ENCODE measurements at places on chromosomes 3 and 15. TPM values are rescaled to one million over a fixed set of nuclear protein-coding genes. Genes with fewer than 3 reads are reported as not detected.

DNA sequence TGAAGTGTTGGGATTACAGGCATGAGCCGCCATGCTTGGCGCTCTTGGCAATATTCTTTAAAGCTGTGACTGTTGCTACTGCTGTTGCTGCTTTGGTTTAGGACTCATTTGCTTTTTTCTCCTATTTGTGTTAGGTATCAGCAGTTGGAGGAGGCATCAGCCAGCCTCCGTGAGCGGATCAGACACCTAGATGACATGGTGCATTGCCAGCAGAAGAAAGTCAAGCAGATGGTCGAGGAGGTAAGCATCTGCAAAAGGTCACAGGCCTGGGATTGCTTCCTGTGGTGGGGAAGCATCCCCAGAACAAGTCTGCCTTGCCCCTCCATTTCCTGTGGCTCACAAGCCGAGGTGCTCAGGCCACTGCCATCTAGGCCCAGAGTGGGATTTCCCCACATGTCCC is 47.6 kb downstream of the MYZAP start:
- no peak for DNase-seq

DNA sequence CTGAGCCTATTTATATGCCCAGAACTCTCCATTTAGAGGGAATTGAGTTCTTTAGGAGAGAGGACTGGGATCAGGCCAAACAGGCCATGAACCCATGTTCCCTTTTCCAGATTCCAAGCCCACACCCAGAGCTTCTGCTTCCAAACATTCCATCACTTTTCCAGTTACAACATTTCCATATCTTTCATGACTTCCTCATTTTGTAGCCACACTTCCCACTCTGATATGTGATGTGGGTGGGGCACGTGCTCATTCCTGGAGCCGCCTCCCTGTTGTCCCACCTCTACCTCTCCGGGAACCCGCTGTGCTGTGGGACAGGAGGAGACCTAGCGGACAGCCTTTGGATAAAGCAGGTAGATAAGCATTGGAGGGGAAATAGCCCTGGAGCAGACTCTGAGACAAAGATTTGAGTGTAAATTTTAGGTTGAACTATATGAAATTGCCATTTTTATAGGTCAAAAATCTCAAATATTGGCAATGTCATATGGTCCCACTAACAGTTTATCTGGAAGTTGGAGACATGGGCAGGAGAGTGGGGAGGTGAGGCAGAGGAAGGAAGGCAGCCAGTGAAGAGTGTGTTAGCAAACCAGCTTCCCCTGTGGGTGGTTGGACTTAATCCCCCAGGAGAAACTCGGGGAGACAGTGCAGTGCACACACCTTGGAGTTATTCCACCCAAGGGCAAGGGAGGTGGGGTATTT is 31.8 kb downstream of the CYP8B1 start:
- peak; percentile 48 for DNase-seq

The REC114 gene
- total RNA-seq, result 1.00 TPM

The TF gene
- 5.6 TPM for total RNA-seq

The STAC gene
- total RNA-seq, result 0.43 TPM

The PLA2G4D gene
- not detected for total RNA-seq

The HTR3E gene
- total RNA-seq, result not detected

DNA sequence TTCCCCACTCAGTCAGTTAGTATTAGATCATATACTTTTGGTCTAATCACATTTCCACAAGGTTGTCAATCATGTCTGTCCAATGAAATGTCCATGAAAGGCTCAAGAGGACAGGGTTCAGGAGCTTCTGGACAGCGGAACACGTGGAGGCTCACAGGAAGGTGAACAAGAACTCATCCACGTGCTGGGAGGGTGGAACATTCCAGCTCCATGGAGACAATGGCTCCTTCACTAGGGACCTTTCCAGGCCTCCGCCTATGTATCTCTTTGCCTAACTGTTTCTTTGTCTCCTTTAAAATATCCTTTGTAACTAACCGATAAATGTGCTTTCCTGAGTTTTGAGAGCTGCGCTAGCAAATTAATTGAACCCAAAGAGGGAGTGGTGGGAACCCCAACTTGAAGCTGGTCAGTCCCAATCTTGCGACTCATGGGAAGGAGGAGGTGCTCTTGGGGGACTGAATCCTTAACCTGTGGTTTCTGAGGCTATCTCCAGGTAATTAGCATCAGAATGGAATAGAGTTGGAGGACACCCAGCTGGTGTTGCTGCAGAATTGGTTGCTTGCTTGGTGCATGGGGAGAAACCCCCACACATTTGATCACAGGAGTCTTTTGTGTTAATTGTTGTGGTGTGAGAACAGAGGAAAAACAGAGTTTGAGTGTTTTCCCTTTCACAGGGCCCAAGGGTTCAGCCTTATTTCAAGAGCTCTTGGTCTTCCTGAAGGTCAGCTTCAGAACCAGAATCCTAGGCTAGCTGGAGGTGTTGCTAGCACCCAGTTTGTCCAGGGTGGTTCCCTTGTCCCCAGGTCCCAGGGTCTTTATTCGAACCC is 3.0 kb upstream of the TKT start:
- no peak for DNase-seq

The RLBP1 gene
- total RNA-seq, result not detected

GRCh38 chr15:88810446-88810845 is 7.2 kb downstream of the ACAN start:
- DNase-seq, result no peak

- no peak for DNase-seq
These were observed 22.0 kb downstream of the CGNL1 start for GRCh38 chr15:57398336-57398735.

The APBA2 gene
- 1.9 TPM for total RNA-seq

DNA sequence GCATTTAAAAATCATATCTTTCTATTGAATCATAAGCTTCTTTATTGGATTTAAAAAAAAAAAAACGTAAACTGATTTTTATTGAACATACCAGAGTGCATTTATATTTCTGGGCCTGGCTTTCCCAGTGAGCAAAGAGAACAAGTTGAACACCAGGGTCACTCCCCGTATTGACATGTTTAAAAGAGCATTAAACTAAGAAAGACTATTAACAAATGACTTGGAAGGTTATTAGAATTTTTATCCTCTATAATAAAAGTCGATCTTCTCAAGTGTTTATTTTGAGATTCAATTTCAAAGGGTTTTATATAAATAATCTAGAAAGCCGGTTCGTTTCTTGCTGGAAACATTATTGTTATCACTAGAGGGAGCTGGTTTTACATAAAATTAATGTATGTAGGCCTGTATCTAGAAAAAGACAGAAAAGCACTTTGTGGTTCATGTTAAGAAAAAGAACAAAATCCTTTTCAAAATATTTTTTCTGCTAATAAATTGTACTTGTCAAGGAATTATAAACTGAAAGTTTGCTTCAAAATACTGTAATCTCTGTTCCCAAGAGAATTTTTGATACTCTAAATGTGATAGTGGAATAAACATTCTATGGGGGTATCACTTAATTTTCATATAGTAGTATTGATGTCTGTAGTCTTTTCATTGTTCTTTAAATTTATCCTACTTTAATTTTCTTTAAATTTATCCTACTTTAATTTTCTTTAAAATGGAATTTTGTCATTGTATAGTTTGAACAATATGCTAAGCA is 321.8 kb upstream of the MME start:
- DNase-seq, result no peak

The GOLGA6L4 gene
- total RNA-seq, result 1.0 TPM

GRCh38 chr3:23940775-23941174 is 4.3 kb upstream of the NR1D2 start:
- no peak for DNase-seq

The RHCG gene
- total RNA-seq, result not detected

GRCh38 chr3:185658504-185658912 is 72.4 kb downstream of the SENP2 start:
- DNase-seq, result peak; percentile 69

GRCh38 chr3:142394921-142395622 is 52.8 kb downstream of the XRN1 start:
- DNase-seq, result no peak

DNA sequence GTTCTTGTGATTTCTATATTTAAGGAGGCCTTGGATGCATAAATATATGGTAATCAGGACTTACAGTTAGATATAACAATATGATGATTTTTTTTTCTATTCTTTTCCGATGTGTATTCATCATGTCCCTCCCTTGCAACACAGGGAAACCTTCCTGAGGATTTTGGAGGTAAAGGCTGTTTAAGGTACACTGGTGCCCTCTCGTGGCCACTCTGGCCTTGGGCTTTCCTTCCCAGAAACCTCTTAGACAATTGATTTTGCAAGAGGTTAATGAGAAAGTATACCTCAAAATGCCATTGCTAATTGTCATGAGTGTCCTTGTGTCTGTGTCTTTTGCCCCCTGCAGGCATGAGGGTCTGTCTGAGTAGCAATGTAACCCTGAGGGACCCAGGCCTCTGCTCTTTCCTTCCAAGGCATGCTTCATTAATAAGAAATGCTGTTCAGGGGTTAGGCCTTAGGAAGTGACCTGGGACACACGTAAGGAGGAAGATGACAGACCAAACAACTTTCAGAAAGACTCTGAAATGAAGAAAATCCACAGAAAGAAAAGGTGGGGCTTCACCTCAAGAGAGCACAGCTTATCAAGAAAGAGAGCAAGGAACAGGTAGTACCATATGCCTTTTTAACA is 70.3 kb upstream of the PPP2R3A start:
- peak; percentile 77 for DNase-seq

- no peak for DNase-seq
These were observed 61.6 kb upstream of the CD200R1L start for GRCh38 chr3:112908252-112908651.

DNA sequence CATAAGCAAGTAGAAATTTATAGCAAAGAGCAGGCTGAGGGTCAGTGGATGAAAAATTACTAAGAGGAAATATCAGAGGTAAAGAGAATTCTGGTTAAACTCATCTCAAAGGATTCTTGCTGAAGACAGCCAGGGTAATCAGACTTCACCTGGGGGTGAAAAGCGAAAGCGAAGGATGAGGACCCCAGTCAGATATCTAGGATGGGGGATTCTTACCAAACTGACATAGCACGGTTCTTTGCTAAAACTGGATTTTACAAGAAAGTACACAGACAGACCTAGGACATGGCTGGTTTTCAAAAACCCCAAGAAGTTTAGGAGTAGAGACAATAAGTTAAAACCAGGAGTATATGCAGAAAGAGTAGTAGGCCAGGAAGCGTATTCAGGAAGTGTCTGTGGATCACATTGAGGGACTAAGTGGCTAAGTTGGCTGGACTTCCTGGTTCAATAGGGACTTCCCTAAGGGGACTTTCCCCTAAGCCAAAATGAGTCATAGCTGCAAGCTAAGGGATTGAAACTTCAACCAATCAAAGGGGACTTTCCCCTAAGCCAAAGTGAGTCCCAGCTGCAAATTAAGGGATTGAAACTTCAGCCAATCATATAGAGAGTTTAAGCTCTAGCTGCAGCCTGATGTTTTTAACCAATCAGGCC is 2.4 kb upstream of the CFAP91 start:
- DNase-seq, result no peak

DNA sequence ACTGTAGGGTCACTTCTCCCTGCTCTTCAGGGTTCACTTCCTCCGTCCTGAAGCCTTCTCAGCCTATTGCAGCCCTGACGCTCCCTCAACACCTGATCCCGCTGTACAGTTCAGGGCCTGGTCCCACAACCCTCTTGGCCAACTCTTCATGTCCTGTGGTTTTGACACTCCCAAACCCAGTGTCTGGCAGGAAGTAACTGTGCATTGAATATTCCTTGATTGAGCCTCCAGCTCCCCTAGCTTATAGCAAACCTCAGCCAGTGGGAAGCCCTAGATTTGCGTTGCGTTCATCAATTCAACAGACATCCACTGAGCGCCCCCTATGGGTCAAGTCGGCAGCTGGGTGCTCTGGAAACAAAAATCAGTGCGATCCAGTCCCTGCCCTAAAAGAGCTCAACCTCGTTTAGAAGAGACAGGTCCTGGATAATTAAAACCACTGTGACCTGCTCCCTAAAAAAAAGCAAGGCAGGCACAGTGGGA is 13.5 kb downstream of the UBAP1L start:
- peak; percentile 82 for DNase-seq

Measured in Right ventricle myocardium superior (tissue), 1 donor.